ENCODE measurements at places on chromosomes 7 and 10.
A peak's percentile ranks its signal among the peaks of the same experiment; 100 is the strongest.

GRCh38 chr10:77941790-77942189, 15.2 kb upstream of the DLG5 start:
- DNase-seq, result no peak

GRCh38 chr10:77005871-77006270, 631.7 kb downstream of the KCNMA1 start:
- no peak for DNase-seq

GRCh38 chr7:22723181-22723601, 3.8 kb upstream of the IL6 start:
- DNase-seq, result peak; percentile 86

- no peak for DNase-seq
Measured at GRCh38 chr10:114246679-114247305, 7.7 kb downstream of the VWA2 start.

GRCh38 chr7:82674268-82674667, 230.7 kb upstream of the CACNA2D1 start:
- no peak for DNase-seq

- DNase-seq, result no peak
Measured at GRCh38 chr10:124003481-124003870, 89.9 kb downstream of the CHST15 start.

DNA sequence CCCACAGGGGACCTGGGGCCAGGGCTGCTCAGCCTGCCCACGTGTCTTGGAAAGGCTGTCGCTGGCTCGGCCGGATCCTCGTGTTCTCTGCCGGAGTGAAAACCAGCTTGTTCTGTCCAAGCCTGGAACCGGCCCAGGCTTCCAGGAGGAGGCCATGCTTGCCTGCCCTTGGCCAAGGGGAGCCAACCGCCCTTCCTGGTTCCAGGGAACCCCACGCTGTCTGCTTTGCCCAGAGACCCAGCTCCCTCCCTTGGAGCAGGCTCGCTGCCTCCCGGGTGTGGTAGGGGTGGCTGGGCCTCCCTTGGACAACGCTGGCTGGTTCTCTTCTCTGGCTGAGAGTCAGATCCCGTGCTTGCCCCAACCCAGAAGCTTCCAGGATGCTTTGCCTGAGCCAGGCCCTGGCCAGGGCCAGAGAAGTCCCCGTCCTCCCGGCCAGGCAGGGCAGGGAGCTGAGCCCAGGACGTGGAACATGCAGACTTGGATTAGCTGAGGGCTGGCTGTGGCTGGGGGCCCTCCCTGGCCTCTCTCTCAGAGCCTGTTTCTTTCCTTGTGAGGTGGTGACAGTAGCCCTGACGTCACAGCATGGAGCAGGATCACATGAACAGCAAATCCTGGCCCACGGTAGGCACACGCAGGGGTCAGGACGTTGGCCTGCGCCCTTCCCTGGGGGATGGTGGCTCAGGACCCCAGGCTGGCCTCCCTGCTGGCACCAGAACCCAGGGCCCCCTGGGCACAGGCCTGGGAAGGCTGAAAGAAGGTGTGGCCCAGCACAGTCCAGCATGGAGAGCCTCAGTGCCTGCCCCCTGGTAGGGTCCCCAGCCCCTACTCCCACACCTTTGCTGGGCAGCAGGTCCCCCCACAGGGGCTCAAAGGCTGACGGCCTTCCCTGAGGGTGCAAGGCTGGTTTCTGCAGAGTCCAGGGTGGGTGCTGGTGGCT, 67.5 kb downstream of the PWWP2B start:
- DNase-seq, result no peak

- no peak for DNase-seq
Measured at GRCh38 chr10:68462536-68462935, 9.2 kb downstream of the DNA2 start.

DNA sequence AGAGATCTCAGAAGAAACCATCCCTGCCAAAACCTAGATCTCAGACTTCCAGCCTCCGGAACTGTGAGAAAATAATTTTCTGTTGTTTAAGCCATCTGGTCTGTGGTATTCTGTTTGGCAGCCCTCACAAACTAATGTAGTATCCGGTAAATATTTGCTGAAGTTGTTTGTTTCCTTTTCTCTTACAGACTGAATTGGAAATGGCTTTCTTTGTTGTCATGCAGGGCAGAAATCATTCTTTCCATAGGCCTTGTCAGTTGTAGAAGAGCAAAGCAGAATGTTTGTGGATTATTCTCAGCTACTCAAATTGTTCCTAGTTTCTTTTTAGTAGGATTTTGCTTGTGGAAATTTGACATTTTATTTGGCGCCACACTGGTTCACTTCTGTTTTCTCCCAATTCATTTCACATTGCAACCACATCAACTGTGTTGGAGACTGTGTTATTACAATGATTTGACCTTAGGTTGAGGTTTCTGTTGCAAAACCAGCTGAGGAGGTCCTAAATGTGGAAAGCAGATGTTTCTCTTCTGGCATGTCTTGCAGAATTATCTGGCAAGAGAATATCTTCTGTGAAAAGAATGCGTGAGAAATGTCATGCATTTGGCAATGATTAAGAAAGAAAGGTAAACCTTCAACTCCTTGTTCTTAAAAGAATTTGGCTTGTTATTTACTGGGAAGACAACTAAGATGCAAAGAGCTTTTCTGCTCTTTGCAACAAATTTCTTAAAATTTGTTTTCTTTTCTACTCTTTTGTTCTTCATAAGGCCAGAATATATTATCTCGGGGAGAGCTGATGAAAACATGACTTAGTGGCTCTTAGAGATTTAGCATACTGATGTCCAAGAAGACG, 25.8 kb downstream of the ACTA2 start:
- DNase-seq, result no peak

- DNase-seq, result no peak
Measured at GRCh38 chr10:71081912-71082311, 130.5 kb upstream of the UNC5B start.

DNA sequence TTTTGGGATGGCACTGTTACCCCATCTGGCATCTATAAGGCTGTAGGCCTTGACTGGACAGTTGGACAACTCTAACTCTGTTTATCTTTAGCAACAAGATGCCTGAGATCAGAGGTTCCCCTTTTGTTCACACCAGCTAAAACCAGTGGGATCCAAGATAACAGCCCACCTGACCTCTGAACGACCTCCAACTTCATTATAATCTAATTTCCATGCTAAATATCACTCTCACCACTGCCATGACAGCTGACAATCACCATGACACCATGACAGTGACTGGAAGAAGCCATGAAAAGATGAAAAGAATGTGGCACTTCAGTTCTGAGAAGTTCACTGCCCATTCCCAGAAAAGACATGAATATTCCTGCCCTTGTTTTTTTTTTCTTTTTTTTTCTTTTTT, 281.4 kb upstream of the TAC1 start:
- DNase-seq, result no peak

DNA sequence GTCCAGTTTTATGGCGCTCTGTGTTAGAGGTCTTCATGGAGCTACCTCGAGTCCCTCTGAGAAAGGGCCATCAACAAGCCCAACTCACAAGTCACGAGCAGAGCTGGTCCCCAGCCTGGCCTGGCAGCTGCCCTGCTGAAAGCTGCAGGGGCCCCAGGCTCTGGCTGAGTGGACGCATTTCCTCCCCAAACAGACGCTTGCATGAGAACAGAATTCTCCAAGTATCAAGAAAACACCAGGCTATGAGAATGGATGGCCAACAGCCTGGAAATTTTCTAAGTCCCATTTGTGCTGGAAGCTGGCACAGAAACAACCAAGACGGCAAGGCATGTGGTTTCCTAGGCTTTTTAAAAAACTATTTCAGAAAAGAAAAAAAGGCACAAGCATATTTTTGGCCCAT, 114.8 kb downstream of the FAM53B start:
- DNase-seq, result no peak

DNA sequence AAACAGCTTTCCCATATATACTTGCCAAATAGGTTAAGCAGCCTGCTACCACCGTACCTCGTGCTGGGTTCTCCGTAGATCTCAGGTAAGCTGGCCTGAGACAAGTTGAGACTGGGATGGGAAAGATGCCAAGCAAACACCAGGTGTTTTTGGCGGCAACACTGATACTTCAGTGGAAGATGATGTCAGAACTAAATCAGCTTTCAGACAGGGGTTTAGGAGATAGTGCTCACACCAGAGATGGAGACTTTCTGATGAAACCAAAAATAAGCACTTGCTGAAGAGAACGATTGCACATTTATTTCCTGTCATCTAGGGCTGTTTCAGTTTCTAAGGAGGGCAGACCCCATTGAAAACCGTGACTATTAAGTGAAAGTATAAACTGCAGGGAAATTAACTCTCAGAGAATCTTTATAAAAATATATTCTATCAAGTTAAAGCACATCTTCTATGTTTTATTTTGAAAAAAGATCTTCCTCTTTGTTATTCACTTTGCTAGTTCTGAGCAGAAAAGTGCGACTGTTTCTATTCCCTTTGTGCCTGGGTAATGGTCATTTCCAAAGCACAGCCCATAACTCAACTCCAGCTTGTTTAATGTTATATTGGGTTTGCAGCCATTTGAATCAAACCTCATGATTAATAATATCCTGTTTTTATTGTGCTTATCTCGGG, 149.9 kb downstream of the CPED1 start:
- no peak for DNase-seq

DNA sequence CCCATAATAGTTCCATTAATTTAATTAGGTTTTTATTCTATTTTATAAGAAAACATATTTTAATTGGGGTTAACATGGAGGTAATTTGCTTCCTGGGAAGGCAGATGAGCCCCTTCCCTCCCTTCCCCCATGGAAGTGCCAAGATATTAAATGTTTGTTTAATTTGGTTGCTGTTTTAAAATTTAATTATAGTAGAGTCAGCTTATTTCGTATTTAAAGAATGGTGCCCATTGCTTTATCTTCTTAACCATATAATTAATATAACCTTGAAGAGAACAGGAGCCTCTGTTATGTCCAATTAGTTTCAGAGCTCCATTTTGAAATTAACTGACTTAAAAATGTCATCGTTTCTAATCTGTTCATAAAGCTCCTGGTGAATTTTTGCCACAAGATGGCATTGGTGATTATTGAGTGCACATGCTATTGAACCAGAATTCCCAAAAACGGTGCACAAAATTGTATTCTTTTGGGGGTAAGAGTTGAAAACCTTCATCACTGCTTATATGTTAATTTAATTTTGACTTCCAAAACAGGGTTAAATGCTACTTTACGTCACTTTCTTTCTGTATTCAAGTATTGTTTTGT, 26.0 kb downstream of the KLHDC10 start:
- DNase-seq, result no peak

GRCh38 chr7:65979583-65980477, 2.2 kb downstream of the GUSB start:
- no peak for DNase-seq

- no peak for DNase-seq
Measured at GRCh38 chr10:11522821-11523245, 88.6 kb downstream of the USP6NL start.

DNA sequence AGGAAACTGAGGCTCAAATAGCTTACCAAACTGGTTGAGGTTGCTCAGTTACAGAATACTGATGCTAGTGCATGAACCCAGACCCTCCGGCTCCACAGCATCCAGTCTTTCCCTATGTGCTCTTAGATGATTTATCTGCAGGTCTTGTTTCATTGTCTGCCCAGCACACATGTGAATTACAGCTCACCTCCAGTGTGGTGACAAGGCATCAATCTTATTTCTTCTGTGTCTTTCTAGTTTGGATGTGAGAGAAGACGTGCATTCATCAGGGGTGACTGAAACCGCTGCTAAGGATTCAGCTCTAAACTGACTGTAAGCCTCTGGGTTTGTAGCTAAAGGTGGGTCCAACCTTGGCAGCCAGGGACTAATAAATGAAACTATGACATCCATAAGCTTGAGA, 123.8 kb downstream of the SH2D4B start:
- no peak for DNase-seq

DNA sequence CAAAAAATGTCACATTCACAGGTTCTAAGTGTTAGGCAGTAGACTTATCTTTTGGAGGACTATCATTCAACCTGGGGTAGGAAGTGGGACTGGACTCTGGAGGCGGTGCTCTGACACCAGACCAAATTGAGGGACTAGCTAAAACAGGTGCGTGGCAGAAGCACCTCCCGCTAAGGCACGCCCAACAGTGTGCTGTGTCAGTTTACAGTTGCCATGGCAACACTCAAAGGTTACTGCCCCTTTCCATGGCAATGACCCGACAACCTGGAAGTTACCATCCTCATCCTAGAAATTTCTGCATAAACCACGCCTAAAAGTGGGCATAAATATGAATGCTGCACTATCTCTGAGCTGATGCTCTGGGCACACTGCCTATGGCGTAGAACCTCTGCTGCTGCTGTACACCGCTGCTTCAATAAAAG, 14.0 kb upstream of the BLNK start:
- no peak for DNase-seq

All from common myeloid progenitor, CD34-positive (primary cell).